CD4-positive, alpha-beta T cell treated with Interleukin-21 for 1 hour (primary cell): ENCODE measurements at places on chromosomes 1 and 21.

DNA sequence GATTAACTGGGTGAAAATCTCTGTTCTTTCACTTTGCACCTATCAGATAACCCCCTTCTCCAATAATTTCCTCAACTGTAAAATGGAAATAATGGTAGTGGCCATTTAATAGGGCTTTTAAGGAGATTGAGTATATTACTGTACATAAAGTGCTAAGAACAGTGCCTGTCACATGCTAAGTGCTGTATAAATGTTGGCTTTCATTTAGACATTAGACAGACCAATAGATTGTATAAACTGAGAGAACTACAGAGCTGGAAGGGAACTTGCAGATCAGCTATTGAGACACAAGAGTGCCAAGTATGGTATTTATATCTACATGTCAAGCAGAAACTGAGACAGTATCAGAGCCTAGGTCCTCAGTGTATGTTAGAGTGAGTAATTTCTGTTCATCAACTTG, 934.7 kb downstream of the PLA2G4A start:
- DNase-seq: no peak

DNA sequence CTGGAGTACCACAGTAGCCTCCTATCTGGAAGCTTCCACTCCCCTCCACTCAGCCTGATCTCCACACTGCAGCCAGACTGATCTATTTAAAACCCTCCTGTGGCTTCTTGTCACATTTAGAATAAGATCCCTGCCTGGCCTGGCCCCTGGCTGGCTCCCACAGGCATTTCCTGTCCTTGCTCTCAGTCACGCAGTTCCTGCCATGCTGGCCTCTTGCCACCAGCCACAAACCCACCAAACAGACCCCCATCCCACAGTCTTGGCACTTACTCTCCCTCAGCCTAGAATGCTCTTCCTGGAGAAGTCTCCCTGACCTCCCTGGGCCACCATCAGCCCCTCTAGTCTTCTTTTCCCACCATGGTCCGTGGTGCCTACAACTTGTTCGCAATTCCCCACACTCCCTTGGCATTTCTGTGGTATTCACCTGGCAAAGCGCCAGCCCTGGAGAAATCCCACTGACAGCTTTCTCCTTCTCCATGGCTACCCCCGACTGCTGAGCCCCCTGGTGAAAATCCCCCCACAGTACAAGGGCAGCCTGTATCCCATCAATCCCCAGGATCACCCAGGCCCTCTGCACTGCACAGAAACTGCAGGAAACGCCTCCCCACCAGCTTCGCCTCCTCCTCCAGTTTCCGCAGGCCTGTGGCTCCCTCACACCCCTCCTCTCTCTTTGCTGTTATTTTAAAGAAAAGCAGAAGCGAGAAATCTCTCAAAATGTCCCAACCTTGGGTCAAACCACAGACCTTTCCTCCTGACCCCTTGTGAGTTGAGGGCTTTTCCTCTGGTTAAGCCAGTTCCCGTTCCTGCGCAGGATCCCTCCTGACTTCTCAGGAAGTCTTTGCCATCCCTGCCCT, 94.5 kb downstream of the SYT2 start:
- peak; percentile 8 for DNase-seq

DNA sequence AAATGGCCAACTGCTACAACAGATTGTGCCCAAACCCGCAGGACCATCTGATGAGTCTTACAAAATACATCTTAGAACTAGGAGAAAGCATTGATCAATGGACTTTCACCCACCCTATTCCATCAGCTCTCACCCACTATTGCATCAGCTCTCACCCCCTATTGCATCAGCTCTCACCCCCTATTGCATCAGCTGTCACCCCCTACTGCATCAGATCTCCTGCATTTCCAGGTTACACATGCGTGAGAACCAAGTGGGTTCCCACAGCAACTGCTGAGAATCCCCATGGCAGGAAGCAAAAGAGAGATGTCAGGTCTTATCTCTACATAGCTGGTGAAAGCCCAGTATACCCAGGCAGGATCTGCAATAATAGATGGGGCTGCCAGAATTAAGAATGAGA, 533.5 kb downstream of the LTN1 start:
- DNase-seq: no peak

- DNase-seq: no peak
Observed at GRCh38 chr1:228308628-228309325, 97.9 kb downstream of the TRIM11 start.

GRCh38 chr1:12031039-12031980, 12.0 kb downstream of the MIIP start:
- peak; percentile 37 for DNase-seq

DNA sequence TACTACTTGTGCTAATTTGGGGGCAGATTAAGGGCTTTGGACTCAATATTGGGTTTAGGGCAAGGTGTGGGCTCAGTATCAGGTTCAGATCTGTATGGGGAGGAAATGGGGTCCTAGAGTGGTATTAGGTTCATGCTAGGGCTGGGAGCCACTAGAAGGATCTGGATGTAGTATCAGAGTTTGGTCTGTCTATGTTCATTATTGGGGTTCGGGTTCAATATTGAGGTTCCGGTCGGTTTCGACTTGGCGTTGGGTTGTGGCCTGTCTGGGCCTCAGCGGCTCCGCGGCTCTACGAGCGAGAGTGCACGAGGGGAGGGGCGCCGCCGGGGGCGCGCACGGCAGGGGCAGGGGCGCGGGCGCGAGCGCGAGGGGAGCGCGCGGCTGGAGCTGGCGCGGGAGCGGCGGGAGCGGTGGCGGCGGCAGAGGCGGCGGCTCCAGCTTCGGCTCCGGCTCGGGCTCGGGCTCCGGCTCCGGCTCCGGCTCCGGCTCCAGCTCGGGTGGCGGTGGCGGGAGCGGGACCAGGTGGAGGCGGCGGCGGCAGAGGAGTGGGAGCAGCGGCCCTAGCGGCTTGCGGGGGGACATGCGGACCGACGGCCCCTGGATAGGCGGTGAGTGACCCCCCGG, at the start of gene PTPRF:
Gene PTPRF, plus strand, starts transcription at position 401 of the 624 bp plus-strand sequence. CDS start 14,193 bp downstream, outside the sequence.
- DNase-seq: peak; percentile 16

DNA sequence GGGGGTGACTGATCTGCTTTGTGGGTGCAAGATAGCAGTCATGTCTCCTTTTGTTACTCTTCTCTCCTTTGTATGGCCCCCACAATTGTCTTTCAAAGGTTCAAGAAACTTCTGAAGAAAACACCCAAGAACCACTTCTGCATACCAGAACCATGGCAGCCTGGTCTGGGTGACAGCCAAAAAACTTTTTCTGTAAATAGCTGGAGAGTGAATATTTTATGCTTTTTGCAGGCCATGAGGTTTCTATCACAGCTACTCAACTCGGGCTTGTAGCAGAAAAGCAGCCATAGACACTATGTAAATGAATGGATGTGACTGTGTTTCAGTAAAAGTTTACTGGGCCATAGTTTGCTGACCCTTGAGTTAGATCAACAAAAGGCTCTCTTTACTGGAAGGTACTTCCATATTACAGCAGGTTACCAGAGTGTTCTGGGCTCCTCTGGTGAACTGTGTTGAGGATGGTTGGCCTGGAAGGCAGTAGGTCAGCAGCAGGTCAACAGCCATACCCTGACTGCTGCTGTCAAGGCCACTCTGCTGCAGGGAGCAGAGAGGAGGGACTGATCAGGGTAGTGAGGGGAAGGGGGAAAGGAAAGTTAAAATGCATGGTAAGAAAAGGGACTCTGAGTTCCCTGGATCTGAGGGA, 116.4 kb downstream of the GDAP2 start:
- no peak for DNase-seq

GRCh38 chr1:56627019-56627635, 18.0 kb upstream of the PRKAA2 start:
- DNase-seq: no peak

DNA sequence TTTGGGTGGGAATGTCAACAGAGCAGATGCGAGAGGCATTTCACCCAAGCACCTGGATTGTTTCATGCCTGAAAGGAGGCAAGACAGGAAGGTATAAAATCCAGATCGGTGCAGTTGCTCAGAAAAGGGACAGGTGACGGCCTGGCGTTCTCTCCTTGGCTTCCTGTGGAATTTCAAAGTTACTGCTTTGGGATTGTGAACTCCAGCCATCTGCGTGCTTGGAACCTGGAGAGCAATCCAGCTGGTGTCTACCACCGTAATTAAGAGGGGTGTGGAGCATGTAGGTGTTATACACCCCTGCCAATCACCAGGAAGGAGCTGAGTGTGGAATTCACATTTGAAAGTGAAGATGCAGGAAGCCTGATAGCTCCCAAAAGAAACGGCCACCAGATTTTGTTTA, 286.1 kb downstream of the KIF26B start:
- DNase-seq: no peak

DNA sequence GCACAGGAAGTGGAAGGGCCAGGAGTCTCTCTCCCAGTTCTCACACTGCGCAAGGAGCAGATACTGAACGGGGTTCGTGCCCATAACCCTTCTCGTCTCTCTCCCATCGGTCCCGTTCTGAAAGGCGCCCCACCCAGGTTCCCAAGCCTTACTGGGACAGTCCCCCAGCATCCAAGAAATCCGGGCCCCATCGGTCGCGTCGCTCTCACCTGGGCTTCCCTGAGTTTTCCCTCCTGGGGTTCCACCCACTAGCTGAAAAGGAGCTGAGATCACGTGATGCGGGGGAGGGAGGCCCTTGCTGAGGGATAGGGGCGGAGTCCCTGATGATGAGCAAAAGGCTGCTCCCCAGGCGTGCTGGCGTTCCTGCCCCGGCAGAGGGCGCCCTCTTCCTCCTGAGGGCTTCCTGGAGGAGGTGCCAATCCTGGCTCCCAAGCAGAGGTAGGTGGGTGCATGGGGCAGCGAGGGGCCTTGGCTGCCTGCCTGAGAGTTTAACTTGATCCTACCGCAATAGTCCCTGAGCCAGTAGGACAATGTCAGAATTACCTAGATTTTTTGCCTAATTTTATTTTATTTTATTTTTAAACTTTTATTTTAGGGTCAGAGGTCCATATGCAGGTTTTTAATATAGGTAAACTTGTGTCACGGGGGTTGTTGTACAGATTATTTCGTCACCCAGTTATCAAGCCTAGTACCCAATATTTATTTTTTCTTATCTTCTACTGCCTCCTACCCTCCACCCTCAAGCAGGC, at the start of gene SPOCD1:
Gene SPOCD1, minus strand, starts transcription at position 271 of the 749 bp plus-strand sequence. CDS start 689 bp downstream, outside the sequence.
- peak; percentile 86 for DNase-seq

DNA sequence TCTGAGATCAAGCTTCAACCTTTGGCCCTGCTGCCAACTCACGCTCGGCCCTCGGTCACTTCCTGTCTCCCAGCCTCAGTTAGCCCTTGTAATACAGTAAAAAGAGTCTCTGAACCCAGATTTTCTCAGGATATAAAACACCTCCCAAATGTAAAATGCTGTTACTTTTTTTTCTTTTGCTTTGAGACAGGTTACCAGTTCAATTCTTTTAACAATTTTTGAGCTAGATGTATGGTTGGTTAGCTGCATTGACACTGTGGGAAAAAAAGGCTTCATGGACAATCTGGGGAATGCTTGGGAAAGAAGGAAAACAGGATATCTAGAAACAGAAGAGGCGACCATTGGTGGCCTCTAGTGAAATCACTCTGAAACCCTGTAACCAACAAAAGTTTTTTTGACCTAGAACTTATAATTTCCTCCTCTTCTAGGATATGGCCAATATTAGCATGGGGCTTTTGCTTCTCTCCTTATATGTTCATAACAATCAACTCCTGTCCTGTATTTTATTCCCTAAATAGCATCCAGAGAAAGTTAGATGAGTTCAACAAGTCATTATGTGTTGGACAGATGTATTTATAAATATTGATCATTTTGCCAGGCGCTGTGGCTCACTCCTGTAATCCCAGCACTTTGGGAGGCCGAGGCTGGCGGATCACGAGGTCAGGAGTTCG, 1.3 kb downstream of the CMPK1 start:
- no peak for DNase-seq

- peak; percentile 72 for DNase-seq
Observed at GRCh38 chr1:203325026-203325417, 19.7 kb downstream of the BTG2 start.

GRCh38 chr1:181049378-181049777, 15.6 kb downstream of the MR1 start:
- DNase-seq: no peak

DNA sequence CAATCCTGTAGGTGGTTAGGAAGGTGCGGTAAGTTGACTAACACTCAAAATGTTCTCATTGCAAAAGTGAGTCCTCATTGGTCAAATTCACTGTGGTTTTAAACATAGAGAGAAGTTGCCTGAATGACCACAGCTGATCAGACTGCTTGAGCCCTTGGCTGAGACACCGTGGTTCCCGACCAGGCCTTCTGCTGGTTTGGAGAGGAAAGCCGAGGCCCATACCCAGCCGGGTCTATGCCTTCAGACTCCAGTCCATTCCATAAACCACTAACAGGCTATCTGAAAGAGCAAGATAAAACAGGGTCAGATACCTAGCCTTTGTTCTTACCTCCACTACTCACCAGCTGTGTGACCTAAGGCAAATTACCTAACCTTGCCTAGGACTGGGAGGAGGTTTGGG, 133.9 kb downstream of the LMX1A start:
- DNase-seq: no peak

- DNase-seq: no peak
Observed at GRCh38 chr1:230204842-230205241, 137.8 kb downstream of the GALNT2 start.

- no peak for DNase-seq
Observed at GRCh38 chr1:20792196-20792595, 5.1 kb upstream of the HP1BP3 start.

- DNase-seq: no peak
Observed at GRCh38 chr1:223083831-223084230, 59.2 kb downstream of the TLR5 start.

- DNase-seq: peak; percentile 38
Observed at GRCh38 chr1:212609701-212610574, 1.4 kb downstream of the ATF3 start.

DNA sequence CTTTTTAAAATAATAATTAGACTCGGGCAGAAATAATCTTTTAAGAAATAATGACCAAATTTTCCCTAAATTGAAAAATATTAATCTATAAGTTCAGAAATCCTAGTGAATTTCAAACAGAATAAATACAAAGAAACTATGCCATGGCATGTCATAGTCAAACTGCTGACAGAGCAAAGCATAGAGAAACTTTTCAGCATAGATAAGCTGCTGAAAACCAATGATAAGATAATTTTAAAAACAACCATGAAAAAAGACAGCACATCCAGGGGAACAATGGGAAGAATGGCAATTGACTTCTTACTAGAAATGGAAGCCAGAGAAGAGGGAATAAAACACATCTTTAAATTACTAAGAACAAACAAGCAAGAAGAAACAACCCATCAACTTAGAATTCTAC, 19.8 kb downstream of the CD1D start:
- DNase-seq: no peak

- DNase-seq: no peak
Observed at GRCh38 chr1:46302641-46303037, 777 bp downstream of the LRRC41 start.

DNA sequence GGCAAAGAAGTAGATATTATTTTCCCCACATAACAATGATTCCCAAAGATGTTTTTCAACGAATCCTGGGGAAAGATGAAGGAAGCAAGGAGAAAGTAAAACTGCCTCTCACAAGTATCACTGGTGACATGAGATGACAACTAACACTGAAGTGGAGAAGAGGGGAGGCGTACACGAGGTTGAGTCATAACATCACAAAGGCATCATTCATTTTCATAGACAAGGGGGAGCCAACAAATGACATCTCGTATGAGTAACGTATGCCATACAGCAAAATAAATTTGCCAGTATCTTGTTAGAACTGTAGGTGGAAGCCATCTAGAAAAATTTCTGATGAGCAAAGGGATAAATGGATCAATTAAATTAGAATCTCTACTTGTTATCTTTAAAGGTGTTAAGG, 56.6 kb downstream of the ATP1B1 start:
- no peak for DNase-seq

- DNase-seq: no peak
Observed at GRCh38 chr1:44270686-44271628, 57.7 kb downstream of the DMAP1 start.
